ENCODE measurements at places on chromosomes 4 and X. TPM values are rescaled to one million over a fixed set of nuclear protein-coding genes. Genes with fewer than 3 reads are reported as not detected.

DNA sequence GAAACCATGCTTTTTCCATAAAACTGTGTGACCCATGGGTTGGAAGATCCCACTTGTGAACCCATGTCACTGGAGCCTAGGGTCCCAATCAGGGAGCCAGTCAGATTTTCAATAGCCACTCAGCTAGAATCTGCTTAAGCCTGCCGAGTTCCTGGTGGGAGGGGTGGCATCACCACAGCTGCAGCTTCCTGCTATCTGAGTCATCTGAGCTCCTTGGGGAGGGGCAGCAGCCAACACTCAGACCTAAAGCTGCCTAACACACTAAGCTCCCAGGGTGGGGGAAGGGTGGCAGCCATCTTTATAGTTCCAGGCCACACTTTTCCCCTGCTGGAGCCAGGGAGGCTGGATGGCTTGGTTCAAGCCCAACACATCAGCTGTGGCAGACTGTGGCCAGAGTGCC is 350.1 kb downstream of the C4orf33 start:
- no peak for DNase-seq

- DNase-seq: no peak
These were observed 1.1 kb downstream of the FBXL5 start for GRCh38 chr4:15653864-15654592.

GRCh38 chr4:11635342-11635741 is 206.6 kb upstream of the HS3ST1 start:
- no peak for DNase-seq

TTC29 gene
- total RNA-seq: 0.49 TPM

DNA sequence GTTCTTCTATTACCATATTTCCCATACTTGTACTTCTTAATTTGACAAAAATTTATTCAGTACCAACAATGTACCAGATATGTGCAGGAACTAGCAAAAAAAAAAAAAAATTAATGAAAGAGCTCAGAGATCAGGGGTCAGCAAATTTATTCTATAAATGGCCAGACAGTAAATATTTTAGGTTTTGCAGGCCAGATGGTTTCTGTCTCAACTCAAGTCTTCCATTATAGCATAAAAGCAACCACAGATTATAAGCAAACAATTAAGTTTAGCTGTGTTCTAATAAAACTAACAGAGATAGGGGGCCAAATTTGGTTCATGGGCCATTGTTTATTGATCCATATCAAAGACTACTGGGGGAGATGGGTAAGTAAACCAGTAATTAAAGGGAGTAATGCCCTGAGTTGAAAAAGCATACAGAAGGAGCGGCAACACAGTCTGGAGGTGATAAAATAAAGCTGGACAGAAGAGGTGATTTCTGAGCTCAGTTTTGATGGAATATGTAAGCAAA is 19.3 kb downstream of the NEK1 start:
- no peak for DNase-seq

TACC3 gene
- total RNA-seq: 14.1 TPM

PCDH7 gene
- total RNA-seq: 42.6 TPM

FAT1 gene
- total RNA-seq: 171 TPM

GIMD1 gene
- not detected for total RNA-seq

GRCh38 chr4:148376151-148376550 is 66.1 kb downstream of the NR3C2 start:
- peak; percentile 36 for DNase-seq

GAB3 gene
- 4.5 TPM for total RNA-seq

DNA sequence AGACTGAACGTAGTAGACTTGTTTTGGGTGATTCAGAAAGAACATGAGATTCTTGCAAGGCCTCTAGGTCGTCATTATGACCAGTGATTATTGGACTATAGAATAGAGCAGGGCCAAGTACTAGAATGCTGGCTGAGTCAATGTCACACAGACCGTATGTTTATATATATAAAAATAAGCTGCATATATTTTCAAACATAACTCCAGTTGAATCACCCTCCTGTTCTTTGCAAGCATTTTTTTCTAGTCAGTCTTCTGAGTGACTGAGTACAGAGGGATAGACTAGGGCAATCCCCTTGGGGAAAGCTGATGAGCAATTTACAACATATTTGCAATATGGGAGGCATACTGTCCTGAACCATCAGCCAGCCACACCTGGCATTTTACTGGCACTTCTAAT is 48.4 kb upstream of the PRPS1 start:
- no peak for DNase-seq

DNA sequence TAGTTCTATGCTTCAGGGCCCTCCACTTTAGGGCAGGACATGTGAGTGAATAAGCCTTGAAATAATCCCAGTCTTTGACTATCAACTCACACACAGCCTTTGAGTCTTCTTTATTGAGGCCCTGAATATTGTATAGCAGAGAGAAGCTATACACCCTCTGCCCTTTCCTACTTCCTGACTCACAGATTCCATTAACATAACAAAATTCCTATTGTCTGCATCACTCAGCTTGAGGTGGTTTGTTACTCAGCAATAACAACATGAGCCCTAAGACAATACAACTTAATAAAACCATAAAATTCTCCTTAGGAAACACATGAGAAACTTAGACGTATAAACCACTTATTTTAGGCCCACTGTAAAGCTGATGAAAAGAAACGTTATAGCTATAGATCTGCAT is 680.3 kb upstream of the DIAPH2 start:
- no peak for DNase-seq

CACNA1F gene
- total RNA-seq: 0.10 TPM

TBC1D8B gene
- total RNA-seq: 16.9 TPM

MAP9 gene
- total RNA-seq: 7.1 TPM

SCARB2 gene
- total RNA-seq: 129 TPM

DNA sequence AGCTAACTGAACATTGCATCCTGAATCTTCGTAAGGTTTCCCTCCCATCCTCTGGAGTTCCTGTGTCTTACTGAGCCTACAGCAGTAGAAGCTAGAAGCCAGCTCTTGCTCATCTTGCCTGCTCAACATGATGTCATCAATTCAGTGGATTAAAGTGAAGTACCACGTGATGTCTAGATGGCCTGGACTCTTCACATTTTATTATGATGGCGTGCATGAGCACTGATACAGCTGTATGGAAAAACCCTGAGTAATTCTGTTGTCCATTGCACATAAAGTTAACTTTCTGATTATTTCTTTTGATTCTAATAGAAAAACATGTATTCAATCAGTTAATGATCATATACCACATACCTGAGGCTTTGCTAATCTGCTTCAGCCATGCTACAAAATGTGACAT is 2387.7 kb upstream of the TENM3 start:
- DNase-seq: no peak

GRCh38 chr4:171876636-171877035 is 63.4 kb downstream of the GALNTL6 start:
- no peak for DNase-seq

GRCh38 chr4:152166567-152166966 is 369.3 kb downstream of the FBXW7 start:
- DNase-seq: no peak

CXCL9 gene
- 0.10 TPM for total RNA-seq

GRCh38 chr4:173319696-173320095 is 14.5 kb downstream of the HMGB2 start:
- DNase-seq: no peak

TCEAL7 gene
- total RNA-seq: 44.0 TPM

DNA sequence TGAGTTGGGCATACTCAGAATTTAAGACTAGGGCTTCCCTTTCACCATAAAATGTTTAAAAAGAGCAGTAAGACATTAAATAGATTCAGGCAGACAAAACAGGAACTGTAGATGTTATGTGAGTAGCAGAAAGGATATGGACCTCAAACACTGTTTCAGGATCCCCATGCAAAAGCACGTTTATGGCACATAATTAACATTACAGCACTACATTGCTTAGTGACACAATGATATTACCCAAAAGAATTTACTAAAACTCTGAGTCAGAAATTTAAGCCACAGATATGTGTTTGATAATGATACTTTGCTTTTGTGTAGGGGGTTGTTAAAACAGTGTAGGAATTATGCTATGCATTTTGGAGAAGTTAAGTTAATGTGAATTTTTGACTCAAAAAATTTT is 266.3 kb downstream of the PDGFC start:
- no peak for DNase-seq

FGFBP2 gene
- 2.6 TPM for total RNA-seq

All from skin of body (tissue), 3 donors.